Stimulated activated CD4-positive, alpha-beta T cell treated with anti-CD3 and anti-CD28 coated beads, Interleukin-4, amount 100 ng/mL, for 4 hours (primary cell): ENCODE measurements at places on chromosomes 12 and 14.

DNA sequence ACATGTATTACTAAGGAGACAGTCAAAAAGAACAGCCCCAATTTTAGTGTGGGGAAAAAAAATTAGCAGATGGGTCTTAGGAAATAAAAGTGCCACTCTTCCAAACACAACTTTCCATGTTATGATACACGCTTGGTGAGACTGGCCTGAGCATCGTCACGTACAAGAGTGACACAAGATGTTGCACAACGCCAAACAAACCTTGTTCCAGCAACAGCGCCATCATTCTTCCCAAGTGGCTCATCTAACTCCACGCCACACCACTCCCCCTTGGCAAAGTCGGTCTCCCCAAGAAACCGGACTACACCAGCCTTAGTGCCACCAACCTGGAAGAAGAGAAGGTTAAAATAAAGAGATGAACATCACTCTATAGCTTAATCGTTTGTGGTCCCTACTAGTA is 58.7 kb downstream of the CLIP1 start:
- DNase-seq = no peak

- DNase-seq = no peak
These were observed 9.1 kb upstream of the TBX5 start for GRCh38 chr12:114414866-114415524.

- no peak for DNase-seq
These were observed 87.9 kb downstream of the GAS2L3 start for GRCh38 chr12:100661300-100661951.

DNA sequence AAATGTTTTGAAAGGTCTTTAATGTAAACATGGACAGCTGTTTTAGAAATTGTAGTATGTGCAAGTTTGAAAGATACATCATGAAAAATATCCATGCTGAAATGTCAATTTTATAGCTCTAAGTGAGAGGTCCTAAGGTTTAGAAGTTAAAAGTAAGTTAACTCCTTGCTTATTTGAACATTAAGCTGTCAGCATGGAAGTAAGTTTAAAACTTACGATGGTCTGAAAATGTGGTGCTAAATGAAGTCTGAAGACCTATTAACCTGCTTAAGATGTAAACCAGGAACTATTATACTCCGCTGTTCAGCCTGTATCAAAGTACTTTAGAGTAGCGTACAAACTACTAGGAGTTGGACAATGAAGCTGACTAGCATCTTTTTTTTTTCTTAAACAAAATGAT is 1082.4 kb downstream of the TMTC2 start:
- no peak for DNase-seq

- DNase-seq = no peak
These were observed 69.6 kb upstream of the AEBP2 start for GRCh38 chr12:19369691-19370148.

DNA sequence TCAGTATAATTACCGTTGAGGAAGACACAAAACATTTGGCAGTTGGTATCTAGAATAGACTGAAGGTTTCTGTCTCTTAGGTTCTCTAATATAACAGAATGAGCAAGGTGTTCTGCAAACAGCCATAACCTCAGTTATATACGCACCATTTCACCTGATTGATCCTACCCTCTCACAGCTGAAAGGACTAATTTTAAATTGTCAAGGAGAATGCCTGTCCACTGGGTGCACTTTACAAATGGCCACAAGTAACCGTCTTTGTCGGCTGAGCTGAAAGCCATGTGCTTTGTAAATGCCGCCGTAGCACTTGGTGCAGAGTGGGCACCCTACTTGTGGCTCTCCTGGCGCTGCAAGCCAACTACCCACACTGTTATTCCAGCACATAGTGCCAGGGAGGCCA is 466.3 kb downstream of the AACS start:
- no peak for DNase-seq

DNA sequence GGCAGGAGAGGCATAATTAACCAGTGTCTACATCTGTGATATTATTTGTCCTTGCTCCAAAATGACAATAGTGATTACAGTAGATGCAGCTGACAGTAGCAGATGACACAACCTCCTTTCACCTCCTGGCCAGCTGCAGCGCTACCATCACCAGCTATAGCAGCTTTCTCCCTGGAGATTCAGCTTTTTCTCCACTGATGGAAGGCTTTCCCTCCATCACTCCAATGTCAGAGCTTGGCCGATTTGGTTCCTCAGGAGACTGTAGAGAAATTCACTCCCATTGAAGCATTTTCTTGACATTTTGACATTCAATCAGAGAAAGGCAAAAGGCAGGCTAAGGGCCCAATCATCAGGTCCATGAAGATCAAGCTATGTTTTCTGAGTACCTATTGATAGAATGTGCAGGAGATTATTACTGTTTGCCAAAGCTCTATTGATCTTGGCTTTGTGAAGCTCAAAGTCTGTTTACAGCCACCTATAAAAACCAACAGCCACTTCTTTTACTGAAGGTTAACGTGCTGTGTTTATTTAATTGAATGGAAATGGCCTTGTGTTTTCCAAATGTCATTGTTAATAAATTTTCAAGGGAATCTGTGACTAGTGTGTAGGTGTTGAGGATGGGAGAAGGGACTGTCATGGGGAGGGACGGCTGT is 785.1 kb downstream of the DIO2 start:
- no peak for DNase-seq

- no peak for DNase-seq
These were observed 6.2 kb upstream of the PLEKHH1 start for GRCh38 chr14:67526676-67527459.

DNA sequence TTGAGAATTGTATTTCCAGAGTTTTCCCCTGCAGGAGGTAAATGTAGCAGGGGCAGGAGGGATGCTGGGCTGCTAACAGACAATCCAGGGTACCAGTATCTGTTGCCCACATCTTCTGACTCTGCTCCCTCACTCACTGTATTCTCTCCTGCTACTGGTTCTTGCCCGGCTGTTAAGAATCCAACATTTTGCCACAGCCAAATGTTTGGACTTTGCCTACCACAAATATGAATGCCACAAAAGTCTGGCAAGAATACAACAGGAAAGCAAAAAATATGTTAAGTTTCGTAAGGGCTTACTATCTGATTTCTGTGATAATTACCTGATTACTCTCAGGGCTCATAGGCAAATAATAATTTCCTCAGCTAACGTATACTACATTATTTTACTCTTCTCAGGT is 160.0 kb downstream of the BCAT1 start:
- DNase-seq = no peak

GRCh38 chr12:65565601-65566560 is 258.4 kb upstream of the HMGA2 start:
- DNase-seq = no peak
